RCC 7860 (cell line): ENCODE measurements at places on chromosomes 6 and 20.

DNA sequence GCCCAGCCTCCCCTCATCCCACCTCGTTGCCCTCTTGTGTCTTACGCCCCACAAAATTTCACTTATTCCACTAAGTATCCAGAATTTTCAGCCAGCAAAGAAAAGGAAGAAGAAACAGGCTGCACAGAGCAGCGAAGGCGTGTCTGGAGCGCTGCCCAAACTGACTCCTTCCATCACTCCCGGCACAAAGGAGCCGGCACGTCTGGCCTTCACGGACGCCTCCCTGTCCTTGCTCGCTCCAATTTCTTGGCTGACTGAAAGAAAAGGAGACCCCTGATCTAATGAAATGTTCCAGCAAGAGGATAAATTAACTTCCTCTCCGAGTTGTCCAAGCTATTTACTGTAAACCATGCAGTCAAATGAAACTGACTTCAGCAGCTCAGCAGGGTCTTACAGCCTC is 152.3 kb upstream of the CDH4 start:
- no peak for DNase-seq

DNA sequence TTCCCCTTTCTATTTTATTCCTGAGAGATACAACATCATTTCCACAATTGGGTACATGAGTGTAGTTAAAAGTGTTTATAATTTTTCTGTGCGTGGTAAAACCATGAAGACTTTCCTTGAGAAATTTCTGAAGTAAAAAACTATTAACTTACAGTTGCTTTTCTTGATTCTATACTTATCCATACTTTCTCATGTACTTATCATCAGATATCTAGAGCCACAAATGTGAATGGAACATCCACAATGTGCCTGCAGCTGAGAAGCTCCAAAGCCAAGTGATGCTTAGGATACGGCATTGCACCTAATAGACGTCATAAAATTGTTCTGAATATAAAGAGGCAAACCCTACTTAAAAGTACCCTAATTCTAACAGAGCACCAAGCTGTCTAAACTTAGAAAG is 2.9 kb downstream of the FILIP1 start:
- DNase-seq: no peak

GRCh38 chr6:16405375-16405774 is 167.0 kb downstream of the GMPR start:
- no peak for DNase-seq

DNA sequence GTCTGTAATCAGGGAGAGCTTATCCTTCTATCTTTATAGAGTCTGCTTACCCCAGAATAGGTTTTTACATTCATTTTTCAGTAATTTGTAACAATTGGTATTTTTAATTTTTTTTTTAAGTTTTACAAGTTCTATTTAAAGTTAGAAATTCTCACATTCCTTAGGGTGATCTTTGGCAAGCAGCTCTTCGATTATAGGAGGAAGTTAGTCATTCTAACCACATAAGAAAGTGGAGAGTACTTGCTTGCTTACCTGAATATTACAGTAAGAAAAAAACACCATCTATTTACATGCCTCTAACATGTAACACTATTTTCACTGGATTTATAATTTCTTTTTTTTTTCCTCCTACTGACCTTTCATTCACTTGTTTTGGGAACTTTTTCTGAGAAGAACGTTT is 6.7 kb downstream of the TSHZ2 start:
- no peak for DNase-seq

GRCh38 chr6:3471711-3472110 is 14.9 kb upstream of the SLC22A23 start:
- DNase-seq: no peak

- no peak for DNase-seq
These were observed 189.1 kb upstream of the EYS start for GRCh38 chr6:65896140-65896539.

GRCh38 chr6:30752157-30752927 is 8.0 kb upstream of the IER3 start:
- peak; percentile 100 for DNase-seq

DNA sequence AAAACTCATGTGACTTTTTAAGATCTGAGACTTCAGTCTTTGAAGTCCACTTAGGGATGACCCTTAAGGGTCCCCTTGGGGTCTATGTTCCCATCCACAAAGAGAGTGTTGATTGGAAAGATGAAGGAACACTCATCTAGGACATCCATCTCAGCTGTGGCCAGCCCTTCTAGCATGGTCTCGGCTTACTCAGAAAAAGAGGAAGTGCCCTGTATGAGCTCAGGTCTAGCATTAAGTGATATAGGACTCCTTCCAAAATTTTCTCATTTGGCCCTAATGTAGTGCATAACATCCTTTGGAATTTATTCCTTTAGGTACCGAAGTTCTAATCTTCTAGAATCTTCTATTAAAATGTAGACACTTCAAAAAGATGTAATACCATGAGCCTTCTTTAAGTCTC is 77.4 kb downstream of the NDUFAF5 start:
- DNase-seq: no peak

GRCh38 chr20:46649965-46650542 is 1.2 kb downstream of the SLC13A3 start:
- DNase-seq: no peak

- DNase-seq: no peak
These were observed 94.7 kb downstream of the CLIC5 start for GRCh38 chr6:45920819-45921511.

GRCh38 chr6:35084041-35084491 is 57.1 kb downstream of the TCP11 start:
- DNase-seq: no peak

GRCh38 chr6:35183281-35183680 is 30.5 kb upstream of the SCUBE3 start:
- DNase-seq: no peak

GRCh38 chr20:16708602-16709001 is 21.2 kb upstream of the SNRPB2 start:
- DNase-seq: no peak

DNA sequence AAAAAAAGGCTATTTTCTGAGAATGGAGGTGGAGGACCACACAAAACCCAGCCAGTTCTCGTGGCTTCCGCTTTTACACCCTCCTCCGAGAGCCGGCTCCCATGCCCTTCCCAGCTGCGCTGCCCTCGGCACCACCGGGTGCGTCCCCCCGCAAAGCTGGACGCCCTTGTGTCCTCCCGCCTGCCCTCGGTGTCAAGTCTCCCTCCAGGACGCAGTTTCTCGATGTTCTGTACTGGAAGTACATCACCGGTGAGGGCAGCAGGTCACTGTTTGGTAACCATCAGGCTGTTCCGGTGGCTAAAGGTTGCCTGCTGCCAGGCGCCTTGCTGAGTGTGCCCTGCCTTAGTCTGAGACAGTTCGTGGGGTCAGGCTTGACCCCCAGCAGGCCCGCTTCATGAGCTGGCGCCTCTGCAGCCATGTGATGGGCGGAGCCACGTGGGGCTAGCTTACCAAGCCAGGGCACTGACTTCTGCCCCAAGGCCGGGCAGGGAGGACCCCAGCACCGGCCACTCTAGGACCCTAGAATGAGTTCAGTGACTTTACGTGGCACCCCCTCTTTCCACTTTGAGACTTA is 34.6 kb downstream of the RREB1 start:
- DNase-seq: no peak

DNA sequence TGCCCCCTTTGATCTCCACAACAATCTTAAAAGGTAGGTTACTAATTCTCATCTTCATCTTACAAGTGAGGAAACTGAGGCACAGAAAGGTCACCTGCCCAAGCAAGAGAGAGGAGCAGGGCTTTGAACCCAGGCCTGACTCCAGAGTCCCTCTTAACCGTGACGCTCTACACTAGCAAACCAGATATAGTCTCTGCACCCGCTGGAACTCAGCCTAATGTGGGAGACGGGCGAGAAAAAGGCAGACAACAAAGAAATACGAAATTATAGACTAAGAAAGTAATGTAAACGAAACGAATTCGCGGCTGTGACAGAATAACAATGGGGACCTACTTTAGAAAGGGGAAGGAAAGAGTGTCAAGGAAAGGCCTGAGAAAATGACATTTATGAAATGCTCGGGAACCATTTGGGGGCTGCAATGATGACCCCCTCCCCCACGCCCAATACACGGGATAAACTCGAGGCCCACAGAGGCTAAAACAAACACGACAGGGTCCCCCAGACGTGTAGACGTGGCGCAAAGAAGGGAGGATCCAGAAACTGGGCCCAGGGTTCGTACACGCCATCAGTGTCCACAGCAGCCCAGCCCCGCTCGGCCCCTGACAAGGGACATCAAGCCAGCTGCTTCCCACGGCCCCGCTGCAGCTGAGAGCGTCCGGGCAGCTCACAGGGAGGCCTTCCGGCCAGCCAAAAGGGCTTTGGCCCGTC is 637 bp downstream of the TRPC4AP start:
- no peak for DNase-seq

GRCh38 chr20:12072221-12072953 is 154.7 kb downstream of the BTBD3 start:
- DNase-seq: no peak

GRCh38 chr6:64000818-64001491 is 365.4 kb downstream of the PHF3 start:
- no peak for DNase-seq

- DNase-seq: no peak
These were observed 85.7 kb downstream of the LIN28B start for GRCh38 chr6:105042648-105043047.

- peak; percentile 82 for DNase-seq
These were observed 41.0 kb downstream of the COX4I2 start for GRCh38 chr20:31678389-31679356.

GRCh38 chr6:159013229-159013628 is 13.2 kb upstream of the RSPH3 start:
- DNase-seq: no peak

GRCh38 chr6:170314983-170315382 is 8.4 kb downstream of the FAM120B start:
- DNase-seq: no peak

DNA sequence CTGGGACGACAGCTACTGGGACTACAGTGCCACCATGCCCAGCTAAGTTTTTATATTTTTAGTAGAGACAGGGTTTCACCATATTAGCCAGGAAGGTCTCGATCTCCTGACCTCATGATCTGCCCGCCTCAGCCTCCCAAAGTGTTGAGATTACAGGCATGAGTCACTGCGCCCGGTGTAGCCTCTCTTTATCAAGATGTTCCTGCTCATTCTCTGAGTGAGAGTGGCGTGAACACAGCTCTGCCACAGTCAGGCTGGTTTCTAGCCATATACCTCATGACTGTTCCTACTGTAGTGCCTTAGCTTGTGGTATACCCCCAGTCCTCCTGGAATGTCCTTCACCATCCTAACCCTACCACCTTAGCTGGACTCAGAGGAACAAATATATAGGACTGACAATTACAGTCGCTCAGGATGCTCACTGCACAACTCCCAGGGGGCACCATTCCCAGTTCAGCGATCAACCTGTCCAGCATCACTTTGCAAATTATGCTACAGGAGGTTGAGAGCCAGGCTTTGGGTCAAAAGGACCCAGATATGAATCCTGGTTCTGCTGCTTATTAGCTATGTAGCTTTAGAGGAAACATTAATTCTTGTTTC is 86.3 kb downstream of the CHMP4B start:
- no peak for DNase-seq

DNA sequence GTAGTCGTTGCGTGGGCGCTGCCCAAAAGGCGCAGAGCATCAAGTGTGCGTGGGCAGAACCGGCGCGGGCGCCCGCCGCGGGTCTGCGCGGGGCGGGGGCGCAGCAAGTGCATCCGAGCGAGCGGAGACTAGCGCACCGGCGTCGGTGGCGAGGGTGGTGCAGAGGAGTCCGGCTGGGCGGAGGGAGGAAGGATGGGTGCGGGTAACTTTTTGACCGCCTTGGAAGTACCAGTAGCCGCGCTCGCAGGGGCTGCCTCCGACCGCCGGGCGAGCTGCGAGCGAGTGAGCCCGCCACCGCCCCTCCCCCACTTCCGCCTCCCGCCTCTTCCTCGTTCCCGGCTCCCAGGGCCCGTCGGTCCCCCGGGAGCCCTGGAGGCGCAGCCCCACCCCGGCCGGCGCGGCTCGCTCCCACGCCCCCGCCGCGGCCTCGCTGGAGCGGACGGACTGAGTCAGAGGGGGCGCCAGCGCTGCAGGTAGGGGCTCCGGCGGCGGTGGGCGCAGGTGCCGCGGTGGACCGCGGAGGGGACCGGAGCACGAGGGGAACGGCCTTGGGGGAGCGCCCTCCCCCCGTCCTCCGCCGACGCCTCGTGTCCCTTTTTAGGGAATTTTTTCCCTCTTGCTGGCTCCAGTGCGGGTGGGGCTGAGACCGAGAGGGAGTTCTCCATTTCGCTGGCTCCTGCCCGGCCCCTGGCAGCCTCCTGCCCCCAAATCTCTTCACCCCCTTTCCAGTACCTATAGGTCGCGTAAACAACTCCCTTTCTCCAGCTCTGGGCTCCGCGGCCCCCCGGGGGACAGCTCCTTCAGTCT is 1.6 kb upstream of the DBNDD2 start:
- no peak for DNase-seq

DNA sequence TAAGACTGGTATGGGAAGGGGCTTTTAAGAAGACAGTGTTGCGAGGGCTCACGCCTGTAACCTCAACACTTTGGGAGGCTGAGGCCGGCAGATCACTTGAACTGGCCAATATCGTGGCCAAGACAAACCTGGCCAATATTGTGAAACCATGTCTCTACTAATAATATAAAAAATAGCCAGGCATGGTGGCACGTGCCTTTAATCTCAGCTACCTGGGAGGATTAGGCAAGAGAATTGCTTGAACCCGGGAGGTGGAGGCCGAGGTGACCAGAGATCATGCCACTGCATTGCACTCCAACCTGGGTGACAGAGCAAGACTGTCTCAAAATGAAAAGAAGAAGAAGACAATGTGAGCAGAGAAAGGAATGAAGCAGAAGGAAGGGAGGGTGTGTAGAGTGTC is 242.2 kb downstream of the TSHZ2 start:
- DNase-seq: no peak

DNA sequence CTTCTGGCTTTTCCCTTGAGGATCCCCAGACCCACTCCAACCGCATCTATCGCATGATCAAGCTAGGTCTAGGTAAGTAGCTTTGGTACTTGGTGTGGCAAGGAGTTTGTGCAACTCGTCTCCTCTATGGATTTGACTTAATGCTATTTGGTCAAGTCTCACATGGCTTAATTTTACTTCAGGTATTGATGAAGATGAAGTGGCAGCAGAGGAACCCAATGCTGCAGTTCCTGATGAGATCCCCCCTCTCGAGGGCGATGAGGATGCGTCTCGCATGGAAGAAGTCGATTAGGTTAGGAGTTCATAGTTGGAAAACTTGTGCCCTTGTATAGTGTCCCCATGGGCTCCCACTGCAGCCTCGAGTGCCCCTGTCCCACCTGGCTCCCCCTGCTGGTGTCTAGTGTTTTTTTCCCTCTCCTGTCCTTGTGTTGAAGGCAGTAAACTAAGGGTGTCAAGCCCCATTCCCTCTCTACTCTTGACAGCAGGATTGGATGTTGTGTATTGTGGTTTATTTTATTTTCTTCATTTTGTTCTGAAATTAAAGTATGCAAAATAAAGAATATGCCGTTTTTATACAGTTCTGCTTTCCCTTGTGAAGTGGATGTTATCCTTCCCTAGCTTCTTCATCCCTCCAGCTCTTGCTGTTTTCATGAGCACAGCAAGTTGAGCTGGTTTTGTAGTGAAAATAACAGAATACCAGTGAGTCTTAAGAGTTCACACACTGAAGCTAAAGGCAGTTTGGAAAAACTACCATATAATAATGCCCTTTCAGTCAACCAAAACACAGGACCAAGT is 3.8 kb downstream of the SLC35B2 start:
- DNase-seq: peak; percentile 37
